Skin of body (tissue), 3 donors: ENCODE measurements at places on chromosomes 12 and 14. TPM values are rescaled to one million over a fixed set of nuclear protein-coding genes. Genes with fewer than 3 reads are reported as not detected.

GRCh38 chr14:68234101-68234905, 414.7 kb downstream of the RAD51B start:
- no peak for DNase-seq

GRCh38 chr12:59023861-59024424, 103.6 kb upstream of the LRIG3 start:
- DNase-seq, result no peak

The ACSM4 gene
- not detected for total RNA-seq

DNA sequence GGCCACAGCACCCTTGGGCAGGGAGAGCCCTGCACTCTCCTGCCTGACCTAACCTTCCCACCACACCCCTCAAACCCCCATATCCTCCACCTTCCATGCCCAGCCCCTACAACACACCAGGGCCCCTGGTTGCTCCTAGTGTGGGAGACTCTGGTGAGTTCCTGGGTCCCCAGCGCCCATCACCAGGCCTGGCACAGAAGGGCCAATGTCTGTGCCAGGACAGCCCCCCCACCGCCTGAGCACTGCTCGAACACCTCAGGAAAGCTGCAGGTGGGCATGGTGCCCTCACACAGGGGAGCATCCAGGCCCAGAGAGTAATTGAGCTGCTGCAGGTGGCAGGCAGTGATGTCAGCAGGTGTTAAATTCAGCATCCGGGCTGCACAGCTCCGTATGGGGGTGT, 15.2 kb downstream of the ADCY6 start:
- no peak for DNase-seq

GRCh38 chr12:95321516-95322246, 104.1 kb downstream of the VEZT start:
- DNase-seq, result no peak

- DNase-seq, result no peak
Measured at GRCh38 chr14:76884853-76885276, 58.7 kb downstream of the LRRC74A start.

DNA sequence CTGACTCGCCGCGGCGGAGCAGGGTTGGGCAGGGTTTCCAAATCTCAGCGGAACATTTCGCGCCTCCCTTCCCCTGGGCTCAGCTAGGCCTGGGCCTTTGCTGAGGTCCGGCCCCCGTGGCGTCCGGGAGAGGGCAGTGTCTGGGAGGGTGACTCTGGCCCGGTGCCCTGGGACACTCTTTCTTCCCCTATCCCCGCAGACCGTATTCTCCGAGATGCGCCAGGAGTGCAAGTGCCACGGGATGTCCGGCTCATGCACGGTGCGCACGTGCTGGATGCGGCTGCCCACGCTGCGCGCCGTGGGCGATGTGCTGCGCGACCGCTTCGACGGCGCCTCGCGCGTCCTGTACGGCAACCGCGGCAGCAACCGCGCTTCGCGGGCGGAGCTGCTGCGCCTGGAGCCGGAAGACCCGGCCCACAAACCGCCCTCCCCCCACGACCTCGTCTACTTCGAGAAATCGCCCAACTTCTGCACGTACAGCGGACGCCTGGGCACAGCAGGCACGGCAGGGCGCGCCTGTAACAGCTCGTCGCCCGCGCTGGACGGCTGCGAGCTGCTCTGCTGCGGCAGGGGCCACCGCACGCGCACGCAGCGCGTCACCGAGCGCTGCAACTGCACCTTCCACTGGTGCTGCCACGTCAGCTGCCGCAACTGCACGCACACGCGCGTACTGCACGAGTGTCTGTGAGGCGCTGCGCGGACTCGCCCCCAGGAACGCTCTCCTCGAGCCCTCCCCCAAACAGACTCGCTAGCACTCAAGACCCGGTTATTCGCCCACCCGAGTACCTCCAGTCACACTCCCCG, 3.0 kb downstream of the WNT1 start:
- DNase-seq, result no peak

GRCh38 chr14:85426068-85426935, 103.6 kb upstream of the FLRT2 start:
- no peak for DNase-seq

GRCh38 chr14:96082420-96083300, 43.5 kb downstream of the C14orf132 start:
- DNase-seq, result no peak

- DNase-seq, result no peak
Measured at GRCh38 chr12:49616533-49617219, 6.7 kb upstream of the PRPF40B start.

- peak; percentile 8 for DNase-seq
Measured at GRCh38 chr14:81565441-81566290, 32.0 kb upstream of the SEL1L start.

The DPPA3 gene
- total RNA-seq, result not detected

The CMTM5 gene
- 2.7 TPM for total RNA-seq

The EPYC gene
- total RNA-seq, result 0.20 TPM

The ARHGAP9 gene
- total RNA-seq, result 5.0 TPM

The ARL6IP4 gene
- 65.5 TPM for total RNA-seq

DNA sequence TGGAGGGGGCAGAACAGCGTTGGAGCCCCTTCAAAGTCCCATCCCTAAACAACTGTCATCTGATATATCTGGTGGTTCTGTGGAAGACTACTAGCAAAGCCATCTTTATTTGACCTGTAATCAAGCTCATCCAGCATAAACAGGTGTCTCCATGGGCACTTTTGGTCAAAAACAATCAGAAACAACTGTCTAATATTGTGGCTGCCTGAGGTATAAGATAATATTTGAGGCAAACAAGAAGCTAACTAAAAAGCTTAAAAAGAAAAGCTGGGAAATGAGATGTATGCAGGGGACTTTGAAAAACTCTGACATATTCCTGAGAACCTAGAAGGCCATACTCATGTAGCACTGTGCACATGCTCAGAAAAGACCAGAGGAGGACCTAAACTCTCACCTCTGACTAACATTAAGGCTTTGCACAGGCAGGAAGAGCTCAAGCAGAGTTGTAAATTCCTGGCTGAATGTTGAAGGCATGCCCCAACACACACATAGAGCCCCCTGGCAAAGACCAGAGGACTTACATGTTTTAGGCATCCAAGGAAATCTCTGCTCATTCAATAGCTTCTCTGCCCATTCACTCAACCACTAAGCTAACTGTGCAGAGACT, 27.2 kb upstream of the AP4S1 start:
- no peak for DNase-seq

DNA sequence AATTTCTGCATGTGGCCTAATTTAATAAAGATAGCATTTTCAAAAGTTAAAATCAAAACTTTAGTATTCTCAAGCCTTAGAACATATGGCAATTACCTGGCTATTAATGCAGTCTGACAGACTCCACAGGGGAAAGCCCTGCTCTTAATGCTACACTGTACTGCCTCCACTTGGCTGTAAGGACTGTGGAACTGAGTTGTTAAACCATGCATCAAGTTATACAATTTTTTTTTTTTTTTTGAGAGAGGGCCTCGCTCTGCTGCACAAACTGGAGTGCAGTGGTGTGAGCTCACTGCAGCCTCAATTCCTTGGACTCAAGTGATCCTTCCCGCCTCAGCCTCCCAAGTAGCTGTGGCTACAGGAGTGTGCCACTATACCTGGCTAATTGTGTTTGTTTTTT, 19.0 kb upstream of the NDUFA12 start:
- DNase-seq, result no peak

- no peak for DNase-seq
Measured at GRCh38 chr12:105225505-105226015, 10.4 kb downstream of the APPL2 start.

- DNase-seq, result no peak
Measured at GRCh38 chr12:5656836-5657235, 224.9 kb downstream of the NTF3 start.

The KRT71 gene
- total RNA-seq, result 454 TPM

DNA sequence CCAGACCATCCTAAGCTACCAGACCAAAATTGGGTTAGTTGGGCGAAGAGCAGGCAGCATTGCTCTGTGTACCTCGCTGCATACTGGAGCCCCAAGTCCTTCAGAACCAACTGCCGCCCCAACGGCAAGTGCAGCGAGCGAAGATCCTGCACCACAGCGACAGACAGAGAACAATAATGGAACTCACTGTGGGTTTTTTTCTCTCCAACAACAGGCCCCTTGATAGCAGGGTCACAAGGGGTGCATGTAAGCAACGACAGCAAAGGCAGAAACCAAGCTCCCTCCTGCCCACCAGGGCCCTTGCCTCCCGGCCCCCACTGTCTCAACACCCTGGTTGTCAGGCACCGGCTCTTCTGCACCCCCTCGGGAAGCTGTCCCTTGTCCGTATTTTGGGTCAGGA, 39.0 kb downstream of the RNF34 start:
- DNase-seq, result no peak

DNA sequence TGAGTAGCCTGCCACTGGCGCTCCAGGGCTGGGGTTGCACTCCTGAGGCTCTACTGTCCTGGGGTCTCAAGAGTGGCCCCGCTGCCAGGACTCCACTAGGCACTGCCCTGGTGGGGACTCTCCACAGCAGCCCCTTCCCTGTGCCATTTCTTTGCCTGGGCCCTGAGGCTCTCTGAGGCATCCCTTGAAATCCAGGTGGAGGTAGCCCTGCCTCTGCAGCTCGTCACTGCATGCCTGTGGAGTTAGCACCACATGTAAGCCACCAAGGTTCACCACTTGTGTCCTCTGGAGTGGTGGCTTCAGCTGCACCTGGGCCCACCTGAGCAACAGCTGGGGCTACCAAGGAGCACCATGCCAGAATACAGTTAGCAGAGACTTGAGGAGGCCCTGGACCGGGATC, 39.9 kb upstream of the BATF start:
- DNase-seq, result no peak

DNA sequence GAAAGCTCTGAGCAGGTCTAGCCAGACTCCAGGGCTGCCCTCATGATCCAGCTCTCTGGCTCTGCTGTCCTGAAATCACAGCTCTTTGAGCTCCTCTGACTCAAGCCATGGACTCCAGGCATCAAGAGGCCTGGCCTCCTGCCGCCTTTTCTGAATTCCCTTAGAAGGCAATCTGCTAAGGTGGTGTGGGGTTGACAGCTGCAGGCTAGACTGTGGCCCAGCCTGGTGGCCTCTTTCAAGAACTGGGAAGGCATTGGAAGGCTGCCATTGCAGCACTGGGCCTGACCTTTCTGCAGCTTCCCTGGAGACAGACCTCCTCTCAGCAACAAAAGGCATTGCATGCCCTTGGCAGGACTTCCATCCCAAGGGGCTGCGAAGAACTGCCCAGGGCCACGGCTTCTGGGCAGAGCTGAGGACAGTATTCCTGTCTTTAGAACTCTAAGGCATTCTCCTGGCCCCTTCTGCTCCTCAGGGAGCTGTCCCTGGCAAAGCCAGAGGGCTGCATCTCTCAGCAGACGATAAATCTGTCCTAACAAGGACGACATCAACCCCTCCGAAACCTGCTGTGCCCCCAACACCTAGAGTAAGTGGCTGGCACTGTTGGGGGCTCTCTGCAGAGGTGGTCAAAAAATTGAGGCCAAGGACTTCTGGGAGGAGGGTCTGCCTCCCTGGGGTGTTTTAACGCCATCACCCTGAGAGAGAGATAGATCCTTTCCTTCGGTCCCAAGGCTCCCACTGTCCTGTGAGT, 115.6 kb downstream of the RBM19 start:
- DNase-seq, result no peak

GRCh38 chr14:37187294-37187693, 10.4 kb upstream of the MIPOL1 start:
- no peak for DNase-seq
